ENCODE measurements at places on chromosomes 5 and 9.

DNA sequence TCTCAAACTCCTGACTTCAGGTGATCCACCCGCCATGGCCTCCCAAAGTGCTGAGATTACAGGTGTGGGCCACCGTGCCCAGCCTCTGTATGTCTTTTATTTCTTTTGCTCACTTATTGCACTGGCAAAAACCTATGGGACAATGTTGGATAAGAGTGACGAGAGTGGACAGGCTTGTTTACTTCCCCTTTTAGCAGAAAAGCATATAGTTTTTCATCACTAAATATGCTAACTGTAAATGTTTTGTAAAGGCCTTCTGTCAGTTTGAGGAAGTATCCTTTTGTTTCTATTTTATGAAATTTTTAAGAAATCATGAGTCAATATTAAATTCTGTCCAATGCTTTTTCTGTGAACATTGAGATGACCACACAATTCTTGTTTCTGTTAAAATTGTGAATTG lies 103.3 kb downstream of the AUH start:
- peak; percentile 33 for DNase-seq

DNA sequence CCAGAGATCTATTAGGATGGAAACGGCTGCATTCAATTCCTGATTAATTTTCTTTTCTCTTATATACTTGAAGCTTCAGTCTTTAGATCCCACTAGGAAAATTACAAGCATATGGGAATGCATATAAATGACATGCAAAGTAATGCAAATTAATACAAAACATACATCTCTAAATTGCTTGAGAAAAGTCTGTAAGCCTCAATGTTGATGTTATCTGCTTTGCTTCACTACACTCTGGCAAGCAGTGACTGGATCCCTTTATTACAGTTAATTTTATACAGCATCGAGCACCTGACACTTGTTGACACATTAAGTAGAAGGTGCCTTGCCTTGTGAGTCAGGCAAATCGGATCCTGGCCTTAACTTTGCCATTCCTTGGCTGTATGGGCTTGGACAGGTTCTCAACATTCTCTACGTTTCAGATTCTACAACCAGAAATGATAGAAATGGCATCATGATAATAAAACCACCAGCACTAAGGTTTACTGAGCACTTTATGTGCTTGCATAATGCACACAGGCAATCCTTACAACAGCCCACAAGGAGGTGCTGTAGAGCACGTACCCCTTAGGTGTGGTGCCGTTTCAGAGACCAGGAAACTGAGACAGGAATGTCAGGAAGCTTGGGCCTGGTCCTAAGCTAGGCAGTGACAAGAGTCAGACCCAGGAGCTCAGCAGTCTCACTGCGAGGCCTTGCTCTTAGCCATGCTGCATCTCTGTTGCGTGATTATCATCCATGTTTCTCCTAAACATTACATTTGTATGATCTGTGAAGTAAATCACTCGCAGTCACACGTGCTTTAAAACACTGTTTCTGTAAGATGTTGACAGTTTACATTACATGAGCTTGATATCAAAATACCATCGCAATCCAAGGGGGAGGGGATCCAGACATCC lies 2.7 kb downstream of the GCNT4 start:
- DNase-seq, result peak; percentile 59

GRCh38 chr5:35285435-35285834 lies 55.1 kb upstream of the PRLR start:
- no peak for DNase-seq

DNA sequence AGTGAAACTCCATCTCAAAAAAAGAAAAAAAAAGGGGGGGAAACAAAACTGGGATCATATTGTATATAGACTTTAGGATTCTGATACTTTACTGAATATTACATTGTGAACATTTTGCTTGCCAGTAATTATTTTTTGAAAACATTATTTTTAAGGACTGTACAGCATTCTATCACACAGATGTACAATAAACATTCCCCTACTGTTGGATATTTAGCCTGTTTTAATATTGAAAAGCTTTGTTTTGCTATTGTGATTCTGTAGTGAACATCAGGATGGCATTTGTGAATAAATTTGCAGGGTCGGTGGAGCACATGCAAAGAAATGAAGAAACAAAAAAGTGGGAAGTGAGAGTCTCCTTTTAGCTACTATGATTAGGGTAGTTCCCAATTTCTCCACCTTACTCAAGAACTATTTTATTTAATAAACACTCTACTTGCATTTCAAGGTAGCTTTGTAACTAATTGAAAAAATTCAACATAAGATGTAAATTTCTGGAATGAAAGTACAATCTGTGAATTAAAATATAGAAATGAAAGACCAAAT lies 18.7 kb downstream of the RASGRF2 start:
- DNase-seq, result no peak

DNA sequence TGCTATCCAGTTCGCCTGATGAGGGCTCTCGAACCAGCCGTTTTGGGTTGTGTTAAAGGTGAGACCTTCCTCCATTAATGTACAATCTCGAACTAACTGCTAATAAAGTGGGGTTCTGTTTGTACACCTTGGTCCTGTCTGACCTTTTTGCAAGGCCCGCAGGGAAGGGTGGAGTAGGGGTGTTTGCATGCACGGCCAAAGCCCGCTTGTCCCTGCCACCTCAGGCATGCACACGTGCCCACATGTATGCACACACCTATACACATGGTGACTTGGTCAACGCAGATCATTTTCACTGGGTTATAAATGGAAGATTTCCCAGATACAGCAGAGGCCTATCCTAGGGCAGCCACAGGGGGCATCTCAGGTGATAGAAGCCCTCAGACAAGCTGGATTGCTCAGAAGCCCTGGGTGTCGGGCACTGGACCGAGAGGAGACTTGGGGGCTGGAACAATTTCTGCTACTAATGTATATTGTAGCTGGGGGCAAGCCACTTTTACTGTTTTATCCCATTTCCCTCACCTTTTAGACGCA lies 50.2 kb downstream of the NDST1 start:
- no peak for DNase-seq

GRCh38 chr9:74610523-74611061 lies 113.5 kb downstream of the RORB start:
- no peak for DNase-seq

GRCh38 chr5:72356361-72356760 lies 36.2 kb downstream of the PTCD2 start:
- DNase-seq, result no peak

DNA sequence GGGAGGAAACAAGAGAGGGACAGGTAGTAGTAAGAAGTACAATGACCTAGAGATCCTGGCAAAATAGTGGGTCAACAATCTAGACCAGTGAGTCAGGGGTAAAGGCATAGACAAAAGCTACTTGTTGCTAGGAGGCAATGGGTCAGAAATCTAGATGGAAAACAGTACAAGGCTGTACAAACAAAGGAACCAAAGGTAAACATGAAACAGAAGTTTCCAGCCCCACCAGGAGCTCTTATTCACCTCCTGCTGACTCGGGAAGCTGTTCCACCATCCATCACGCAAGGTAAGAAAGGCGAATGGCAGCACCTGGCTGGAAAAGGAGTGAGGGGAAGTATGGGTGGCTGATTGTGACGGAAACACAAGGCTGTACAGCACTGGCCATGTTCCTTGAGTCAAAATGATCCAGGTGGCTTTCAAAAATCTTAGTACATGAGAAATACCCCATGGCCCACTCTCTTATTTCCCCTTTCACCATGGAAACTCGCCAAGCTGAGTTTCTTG lies 70.5 kb upstream of the RAI14 start:
- no peak for DNase-seq

DNA sequence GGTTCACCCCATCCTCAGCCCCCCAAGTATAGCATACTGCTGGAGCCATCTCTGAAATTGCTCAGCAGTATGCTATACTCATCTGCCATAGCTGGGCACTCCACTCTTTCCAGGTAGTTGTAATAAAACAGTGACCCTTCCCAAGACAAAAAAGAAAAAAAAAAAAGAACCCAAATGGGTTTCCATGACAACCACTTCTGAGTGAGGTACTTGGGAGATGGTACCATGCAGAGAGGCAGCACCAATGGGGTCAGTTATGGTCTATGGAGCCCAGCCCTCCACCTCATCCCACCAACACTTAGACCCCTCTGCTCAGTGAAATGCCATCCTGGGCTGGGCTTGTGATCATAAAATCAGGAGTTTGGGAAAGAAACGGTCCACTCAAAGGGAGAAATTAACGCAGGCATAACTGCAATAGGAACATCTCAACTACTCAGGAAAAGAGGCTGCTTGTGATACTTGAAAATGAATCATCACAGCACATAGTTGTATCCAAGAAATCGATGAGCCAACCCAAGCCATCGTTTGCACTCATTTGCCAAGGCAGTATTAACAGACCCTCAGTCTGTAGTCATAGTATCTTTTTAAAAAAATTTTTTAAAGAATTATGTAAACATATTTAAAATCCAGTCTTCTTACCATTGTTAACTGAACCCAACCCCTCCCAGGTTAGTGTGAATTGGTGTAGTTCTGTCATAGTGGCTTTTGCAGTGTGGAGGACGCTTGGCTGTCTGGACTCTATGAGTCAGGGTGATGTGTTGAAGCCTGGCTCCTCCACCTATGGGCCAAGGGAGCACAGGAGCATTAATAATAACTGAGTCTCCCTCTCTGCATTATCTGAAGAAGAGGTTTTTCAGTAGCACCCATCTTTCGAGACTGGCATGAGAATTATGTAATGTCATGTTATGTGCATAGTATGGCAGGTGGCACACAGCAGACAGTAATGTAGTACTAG lies 402.7 kb downstream of the SPOCK1 start:
- DNase-seq, result no peak

DNA sequence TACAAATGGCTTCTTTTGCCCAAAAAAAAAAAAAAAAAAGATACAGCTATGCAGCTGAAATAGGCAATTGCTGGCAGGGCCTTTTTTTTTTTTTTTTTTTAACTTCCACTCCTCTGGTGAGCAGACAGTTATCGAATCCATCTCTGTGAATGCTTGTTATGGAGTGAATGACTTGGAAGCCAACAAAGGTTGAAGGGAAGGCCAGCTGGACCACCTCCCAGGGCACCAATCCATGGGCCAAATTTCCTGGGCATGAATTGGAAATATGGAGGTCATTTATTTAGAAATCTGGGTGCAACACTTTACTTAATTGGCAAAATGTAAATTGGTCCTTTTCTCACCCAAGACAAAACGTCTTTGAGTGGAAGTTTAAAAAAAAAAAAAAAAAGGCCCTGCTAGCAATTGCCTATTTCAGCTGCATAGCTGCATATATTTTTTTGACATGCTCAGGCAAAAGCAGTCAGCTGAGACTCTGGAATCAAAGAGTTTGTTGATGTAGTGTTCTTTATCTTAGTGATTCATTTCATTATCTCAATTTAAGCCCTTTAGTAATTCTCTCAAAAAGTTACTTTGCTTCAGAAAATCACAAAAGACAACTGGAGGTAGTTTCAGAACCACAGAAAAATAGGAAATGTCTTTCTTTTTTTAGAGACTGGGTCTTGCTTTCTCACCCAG lies 392.2 kb upstream of the KLF4 start:
- DNase-seq, result no peak

- DNase-seq, result no peak
Observed at GRCh38 chr5:93342563-93343061, 238.4 kb downstream of the NR2F1-AS1 start.

DNA sequence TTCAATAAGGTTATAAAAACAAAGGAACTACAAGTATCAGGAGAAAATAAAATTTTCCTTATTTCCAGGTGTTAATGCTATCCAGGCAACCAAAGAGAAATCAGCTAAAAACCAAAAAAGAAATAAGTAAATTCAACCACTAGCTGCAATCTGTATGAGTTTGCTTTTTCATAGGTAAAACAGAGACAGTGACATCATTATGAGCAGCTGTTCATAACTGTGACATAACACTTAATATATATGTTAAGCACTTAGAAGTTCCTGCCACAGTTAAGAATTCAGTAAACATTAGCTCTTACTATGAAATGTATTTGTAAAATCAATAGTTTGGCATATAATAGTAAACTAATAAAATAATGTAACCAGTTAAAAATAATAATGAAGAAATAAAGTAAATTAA lies 20.9 kb downstream of the P4HA2 start:
- no peak for DNase-seq

DNA sequence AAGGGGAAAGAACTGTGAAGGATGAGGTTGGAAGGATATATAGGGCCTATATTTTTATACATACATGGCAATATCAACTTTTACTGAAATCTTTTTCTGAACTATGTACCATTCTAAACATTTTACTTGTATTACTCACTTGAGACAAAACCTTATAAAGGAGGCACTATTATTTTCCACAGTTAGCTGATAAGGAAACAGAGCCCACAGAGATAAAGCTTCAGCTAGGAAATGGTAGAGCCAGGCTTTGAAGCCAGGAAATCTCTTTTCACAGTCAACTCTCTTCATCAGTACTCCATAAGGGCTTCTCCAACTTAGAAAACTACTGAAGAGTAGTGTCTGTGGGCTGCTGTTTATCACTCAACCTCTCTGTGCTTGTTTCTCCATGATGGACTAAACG lies 613.7 kb downstream of the PRELID2 start:
- DNase-seq, result no peak

DNA sequence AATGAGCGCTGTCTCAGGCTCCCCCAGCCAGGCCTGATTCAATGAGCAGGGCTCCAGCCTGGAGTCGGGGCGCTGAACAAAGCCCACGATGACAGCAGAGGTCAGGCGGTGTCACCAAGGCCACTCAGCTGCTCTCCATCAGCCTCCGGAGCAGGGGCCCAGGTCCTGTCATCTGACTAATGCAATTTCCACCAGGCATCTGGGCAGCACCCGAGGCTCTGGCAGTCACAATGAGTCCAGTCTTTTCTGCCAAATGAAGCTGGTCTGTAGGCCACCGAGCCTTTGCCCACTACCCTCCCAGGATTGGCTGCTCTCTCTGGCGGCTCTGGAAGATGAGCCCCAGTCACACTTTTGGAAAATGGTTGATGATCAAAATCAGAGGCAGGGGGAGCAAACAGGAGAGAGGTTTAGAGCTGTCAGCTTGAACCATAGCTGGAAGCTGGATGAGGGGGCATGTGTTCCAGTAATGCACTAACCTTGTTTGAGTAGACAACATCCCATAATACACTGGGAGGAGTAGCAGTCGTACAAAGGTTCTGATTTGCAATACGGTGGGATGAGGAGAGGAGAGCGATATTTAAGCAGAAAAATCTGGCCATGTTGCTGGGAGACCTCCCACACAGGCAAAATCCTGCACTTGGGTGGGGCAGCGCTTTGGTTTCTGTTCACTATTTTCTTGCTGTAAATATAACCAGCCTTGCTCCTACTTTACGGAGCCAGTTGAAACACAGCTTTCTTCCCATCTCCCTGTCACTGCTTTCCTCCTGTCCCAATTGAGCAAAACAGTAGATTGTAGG lies 306.4 kb upstream of the PANK3 start:
- DNase-seq, result no peak

Data from AML-193 (cell line).